ENCODE measurements at places on chromosomes 16 and 17.

- DNase-seq = no peak
Measured at GRCh38 chr17:45402916-45403315, 29.8 kb downstream of the ARHGAP27 start.

GRCh38 chr16:52914428-52914827, 138.3 kb downstream of the CHD9NB start:
- DNase-seq = no peak

DNA sequence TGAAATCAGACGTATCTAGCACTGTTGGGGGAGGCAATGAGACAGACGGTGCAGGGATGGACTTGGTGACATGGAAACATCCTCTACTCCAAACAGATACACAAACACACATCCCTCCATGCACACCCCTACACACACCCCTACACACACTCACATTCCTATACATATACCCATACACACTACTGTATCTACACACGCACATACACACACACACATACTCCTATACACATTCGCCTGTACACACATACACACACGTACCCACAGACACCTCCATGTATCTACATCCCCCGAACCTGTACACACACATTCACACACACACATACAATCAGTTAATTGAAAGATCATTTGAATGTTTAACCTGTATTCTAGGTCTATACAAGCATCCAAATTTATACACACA, 53.5 kb downstream of the MAF start:
- DNase-seq = no peak

DNA sequence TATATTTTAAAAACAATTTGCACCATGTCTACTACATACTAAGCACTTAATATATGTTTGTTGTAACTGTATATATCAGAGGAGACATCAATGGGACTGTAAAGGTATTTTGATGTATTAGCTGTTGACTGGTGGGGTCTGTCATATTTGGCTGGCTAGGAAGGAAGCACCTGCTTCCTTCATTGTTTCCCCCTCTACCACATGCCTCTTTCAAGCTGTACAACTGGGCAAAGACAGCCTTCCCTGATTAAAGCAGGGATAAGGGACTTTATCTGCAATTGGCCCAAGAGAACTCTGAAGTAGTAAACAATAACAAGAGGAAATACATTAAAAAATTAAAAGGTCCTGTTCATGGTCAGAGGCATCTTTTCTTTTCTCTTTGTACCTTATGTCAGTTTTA, 5.5 kb upstream of the SLFN12L start:
- DNase-seq = no peak

GRCh38 chr17:51830886-51831285, 327.6 kb downstream of the CA10 start:
- DNase-seq = no peak

Measured in activated CD4-positive, CD25-positive, alpha-beta regulatory T cell treated with anti-CD3 and anti-CD28 coated beads, Interleukin-2, amount 50 U/mL, for 16 hours (primary cell).